ENCODE measurements at places on chromosomes 4 and X.
A peak's percentile ranks its signal among the peaks of the same experiment; 100 is the strongest.

- no peak for DNase-seq
These were observed 811 bp downstream of the TMEM187 start for GRCh38 chrX:153973127-153974002.

DNA sequence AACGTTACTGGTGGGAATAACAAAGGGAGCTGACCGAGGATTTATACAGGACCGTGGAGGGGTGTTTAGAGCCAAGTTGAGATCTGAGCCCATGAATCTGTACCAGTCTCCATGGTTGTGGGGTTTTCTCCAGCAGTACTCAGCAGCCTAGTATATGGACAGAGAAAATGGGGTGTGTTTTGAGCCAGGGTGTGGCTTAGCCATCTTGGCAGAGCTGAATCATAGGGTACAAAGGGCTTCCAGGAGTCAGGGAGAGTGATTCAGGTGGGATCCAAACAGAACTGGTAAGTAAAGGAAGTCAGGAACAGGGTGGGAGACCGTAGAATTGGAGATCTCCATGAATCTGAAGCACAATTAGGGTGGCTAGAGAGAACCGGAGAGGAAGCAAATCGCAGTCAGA lies 7.4 kb upstream of the HPRT1 start:
- peak; percentile 19 for DNase-seq

GRCh38 chr4:73019462-73020047 lies 50.0 kb downstream of the COX18 start:
- DNase-seq, result peak; percentile 74

GRCh38 chr4:2510351-2511259 lies 25.8 kb upstream of the FAM193A start:
- no peak for DNase-seq

GRCh38 chr4:10457255-10457801 lies at the start of gene ZNF518B:
TSS of gene ZNF518B (minus strand) at chr4:10457426. CDS start at chr4:10446328, 11,098 bp downstream.
- DNase-seq, result peak; percentile 90

Data from hepatocyte (in vitro differentiated cells).